ENCODE measurements at places on chromosomes 7 and 10.

GRCh38 chr10:16566202-16566805 lies 44.6 kb upstream of the C1QL3 start:
- no peak for DNase-seq

- peak; percentile 54 for DNase-seq
These were observed 8.9 kb downstream of the FBXL13 start for GRCh38 chr7:103065667-103066066.

GRCh38 chr7:115526278-115526677 lies 504.3 kb downstream of the TFEC start:
- DNase-seq: no peak

GRCh38 chr7:121043314-121044234 lies 55.1 kb downstream of the CPED1 start:
- DNase-seq: no peak

DNA sequence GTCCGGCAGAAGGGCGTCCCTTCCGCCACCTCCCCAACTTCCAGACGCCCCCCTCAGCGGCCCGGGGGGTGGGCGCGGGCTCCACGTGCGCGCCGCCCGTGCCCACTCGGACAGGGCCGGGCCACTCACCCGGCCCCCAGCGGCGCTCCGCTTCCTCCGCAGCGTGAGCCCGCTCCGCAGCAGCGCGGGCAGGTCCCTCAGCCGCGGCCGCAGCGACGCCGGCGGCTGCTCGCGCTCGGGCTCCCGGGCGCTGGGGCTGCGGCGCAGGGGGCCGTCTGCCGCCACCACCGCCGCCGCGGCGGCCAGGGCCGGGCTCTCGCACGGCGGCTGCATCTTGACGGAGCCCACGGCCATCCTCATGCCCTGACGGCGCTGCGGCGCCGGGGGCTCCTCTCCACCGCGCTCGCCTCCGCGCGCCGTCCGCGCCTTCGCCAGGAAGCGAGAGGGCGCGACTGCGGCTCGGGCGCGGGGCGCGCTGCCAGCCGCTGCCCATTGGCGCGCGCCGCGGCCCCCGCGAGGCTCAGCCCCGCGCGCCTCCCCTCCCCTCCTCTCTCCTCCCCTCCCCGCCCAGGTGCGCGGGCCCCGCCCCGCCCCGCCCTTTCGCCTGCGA lies at the start of gene RAPGEF5:
TSS of gene RAPGEF5 (minus strand) at position 454 of the 610 bp plus-strand sequence. CDS start at position 360, 94 bp downstream.
- no peak for DNase-seq
